T-cell (primary cell): ENCODE measurements at places on chromosomes 1 and 21.

DNA sequence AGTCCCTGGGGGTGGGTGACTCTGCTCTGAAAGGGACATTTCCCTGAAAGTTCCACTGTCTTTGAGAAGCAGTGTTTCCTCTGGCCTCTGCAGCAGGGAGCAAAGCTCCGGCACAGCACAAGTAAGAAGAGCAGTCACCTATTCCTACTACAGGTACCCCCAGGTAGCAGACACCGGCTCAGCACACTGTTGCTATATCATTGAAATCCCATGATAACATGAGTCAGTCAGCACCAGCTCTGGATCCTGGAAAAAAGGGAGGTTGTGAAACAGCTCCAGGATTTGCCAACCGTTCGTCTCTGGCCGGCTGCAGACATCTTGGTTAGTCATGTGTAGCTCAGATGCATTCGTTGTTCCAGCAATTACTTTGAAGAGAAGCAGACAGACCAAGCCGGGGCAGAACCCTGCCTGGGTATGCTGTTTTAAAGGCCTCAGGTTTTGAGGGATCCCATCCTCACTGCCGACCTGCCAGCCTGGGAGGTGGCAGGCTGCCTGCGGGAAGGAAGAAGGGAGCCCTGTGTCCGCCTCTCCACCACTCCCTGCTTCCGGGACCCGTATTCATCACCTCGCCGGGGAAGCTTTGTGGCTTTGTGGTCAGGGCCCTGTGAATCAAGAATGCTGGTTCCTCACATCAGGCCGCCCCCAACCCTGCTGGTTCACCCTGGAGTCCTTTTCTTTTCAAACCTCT is 139.2 kb downstream of the CLIC6 start:
- peaks cover 19% of the 10 kb centered on the region for H3K36me3 ChIP-seq
- peak; percentile 5 for DNase-seq
- H3K27me3 ChIP-seq = no peaks in the 10 kb centered on the region
- peaks cover 2% of the 10 kb centered on the region for H3K4me1 ChIP-seq

- H3K4me1 ChIP-seq = peaks cover 7% of the 10 kb centered on the region
- H3K4me3 ChIP-seq = no peak overlapping the region
- peaks cover 20% of the 10 kb centered on the region for H3K27me3 ChIP-seq
- H3K27ac ChIP-seq = no peak overlapping the region
- peak; percentile 53 for DNase-seq
These were observed 38.5 kb upstream of the EGLN1 start for GRCh38 chr1:231460614-231461013.

- H3K27me3 ChIP-seq = peaks cover 2% of the 10 kb centered on the region
- H3K27ac ChIP-seq = no peak overlapping the region
- DNase-seq = peak; percentile 80
- no peaks in the 10 kb centered on the region for H3K36me3 ChIP-seq
- H3K4me1 ChIP-seq = peaks cover 13% of the 10 kb centered on the region
These were observed 1.8 kb downstream of the COL9A2 start for GRCh38 chr1:40315239-40315794.

DNA sequence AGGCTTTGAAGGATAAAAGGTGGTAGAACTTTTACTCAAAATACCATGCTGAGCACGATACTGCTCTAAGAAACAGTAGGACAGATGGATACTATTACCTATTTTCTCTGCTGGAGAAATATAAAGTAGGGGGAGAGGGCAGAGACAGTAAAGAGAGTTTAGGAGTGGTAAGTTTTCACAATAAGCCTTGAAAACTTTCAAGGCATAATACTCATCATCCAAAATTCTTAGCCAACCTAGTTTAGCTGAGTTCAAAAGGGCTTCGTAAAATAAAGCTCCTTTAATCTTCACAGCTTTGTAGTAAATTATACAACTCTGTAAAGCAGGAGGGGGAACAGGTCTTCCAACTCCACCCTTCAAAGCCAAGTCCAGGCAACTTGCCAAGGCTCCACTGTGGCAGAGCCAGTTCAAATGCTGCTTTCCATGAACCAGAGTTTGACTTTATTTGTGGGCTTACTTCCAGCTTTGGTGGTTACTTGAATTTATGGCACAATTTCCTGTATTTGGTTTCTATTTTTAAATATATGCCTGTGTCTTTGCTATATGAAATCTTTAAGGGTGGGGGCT is 15.5 kb downstream of the TEX38 start:
- no peak for DNase-seq
- no peak overlapping the region for H3K4me3 ChIP-seq
- peaks cover 97% of the 10 kb centered on the region for H3K36me3 ChIP-seq
- H3K27me3 ChIP-seq = no peaks in the 10 kb centered on the region

DNA sequence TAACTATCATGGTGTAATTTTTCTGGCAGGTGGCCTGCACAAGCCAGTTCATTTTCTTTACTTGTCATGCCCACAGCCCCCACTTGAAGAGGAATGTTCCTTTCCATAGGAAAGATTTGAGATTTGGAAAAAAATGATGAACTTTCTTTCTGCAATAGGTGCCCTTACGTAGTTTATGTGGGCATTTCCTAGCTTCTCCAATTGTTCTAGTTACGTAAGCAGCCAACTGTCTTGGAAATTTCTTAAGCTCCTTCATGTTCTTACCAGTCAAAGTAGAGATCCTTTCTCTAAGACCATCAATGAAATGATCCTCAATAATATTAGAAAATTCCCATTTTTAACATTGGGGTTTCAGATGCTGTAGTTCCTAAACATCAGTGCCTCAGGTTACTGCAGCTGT is 109.5 kb upstream of the F3 start:
- no peak overlapping the region for H3K4me3 ChIP-seq
- no peak for DNase-seq
- no peaks in the 10 kb centered on the region for H3K27me3 ChIP-seq
- H3K27ac ChIP-seq = no peak overlapping the region

GRCh38 chr21:42411197-42411869 is 7.6 kb downstream of the UBASH3A start:
- H3K27me3 ChIP-seq = no peaks in the 10 kb centered on the region
- H3K4me3 ChIP-seq = no peak overlapping the region
- H3K36me3 ChIP-seq = peaks cover 22% of the 10 kb centered on the region

GRCh38 chr1:150106341-150106740 is 38.8 kb downstream of the VPS45 start:
- DNase-seq = peak; percentile 13
- no peaks in the 10 kb centered on the region for H3K36me3 ChIP-seq
- H3K4me3 ChIP-seq = peak overlapping the region; percentile 8

- DNase-seq = no peak
- no peak overlapping the region for H3K4me3 ChIP-seq
- H3K27me3 ChIP-seq = no peaks in the 10 kb centered on the region
- H3K27ac ChIP-seq = peak overlapping the region; percentile 80
These were observed 25.9 kb upstream of the RAP1A start for GRCh38 chr1:111593403-111594305.

DNA sequence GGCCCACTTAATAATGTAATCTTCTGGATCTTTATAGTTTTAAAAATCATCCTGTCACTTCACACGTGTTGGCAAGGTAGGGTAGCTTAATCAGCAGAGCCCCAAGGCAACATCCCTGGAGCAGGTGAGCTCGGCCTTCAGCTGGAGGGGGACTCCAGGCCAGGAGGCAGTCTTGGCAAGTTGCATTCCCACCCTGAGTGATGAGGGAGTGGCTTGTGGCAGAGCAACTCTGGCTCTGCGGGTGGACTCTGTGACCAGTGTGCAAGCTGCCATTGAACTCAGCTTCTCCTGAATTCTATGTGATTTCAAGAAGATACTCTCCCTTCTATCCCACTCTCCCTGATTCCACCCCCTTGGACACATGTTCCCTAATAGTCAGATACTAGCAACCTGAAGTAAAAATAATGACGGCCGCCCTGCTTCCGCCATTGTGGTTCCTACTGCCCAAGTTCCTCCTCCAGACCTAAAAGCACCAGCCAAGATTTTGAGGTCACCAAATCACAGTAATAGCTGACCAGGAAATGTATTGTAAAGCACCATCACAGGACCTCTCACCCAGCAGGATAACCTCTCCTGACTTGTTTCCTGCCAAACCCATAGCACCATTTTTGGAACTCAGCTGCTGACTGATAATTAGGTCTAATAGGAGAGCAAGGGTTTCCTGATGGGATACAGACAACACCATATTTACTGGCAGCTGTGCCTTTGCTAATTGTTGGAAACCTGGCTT is 11.5 kb upstream of the LYST start:
- H3K27ac ChIP-seq = no peak overlapping the region
- H3K27me3 ChIP-seq = no peaks in the 10 kb centered on the region
- peaks cover 3% of the 10 kb centered on the region for H3K4me1 ChIP-seq
- no peak overlapping the region for H3K4me3 ChIP-seq
- no peak for DNase-seq
- H3K36me3 ChIP-seq = no peaks in the 10 kb centered on the region

- H3K36me3 ChIP-seq = no peaks in the 10 kb centered on the region
- H3K4me1 ChIP-seq = peaks cover 7% of the 10 kb centered on the region
- no peaks in the 10 kb centered on the region for H3K27me3 ChIP-seq
- H3K27ac ChIP-seq = no peak overlapping the region
These were observed 5.7 kb upstream of the FASLG start for GRCh38 chr1:172653015-172653709.

- no peak for DNase-seq
- peaks cover 23% of the 10 kb centered on the region for H3K4me1 ChIP-seq
- no peak overlapping the region for H3K27ac ChIP-seq
- peaks cover 18% of the 10 kb centered on the region for H3K36me3 ChIP-seq
These were observed 1.2 kb upstream of the SSR2 start for GRCh38 chr1:156021954-156022353.

GRCh38 chr1:57860325-57860724 is 436.5 kb upstream of the DAB1 start:
- no peak for DNase-seq
- no peak overlapping the region for H3K27ac ChIP-seq
- no peaks in the 10 kb centered on the region for H3K4me1 ChIP-seq
- no peaks in the 10 kb centered on the region for H3K27me3 ChIP-seq
- no peaks in the 10 kb centered on the region for H3K36me3 ChIP-seq

GRCh38 chr1:108722292-108722691 is 9.6 kb downstream of the FNDC7 start:
- H3K4me3 ChIP-seq = no peak overlapping the region
- no peaks in the 10 kb centered on the region for H3K4me1 ChIP-seq
- H3K27me3 ChIP-seq = no peaks in the 10 kb centered on the region

DNA sequence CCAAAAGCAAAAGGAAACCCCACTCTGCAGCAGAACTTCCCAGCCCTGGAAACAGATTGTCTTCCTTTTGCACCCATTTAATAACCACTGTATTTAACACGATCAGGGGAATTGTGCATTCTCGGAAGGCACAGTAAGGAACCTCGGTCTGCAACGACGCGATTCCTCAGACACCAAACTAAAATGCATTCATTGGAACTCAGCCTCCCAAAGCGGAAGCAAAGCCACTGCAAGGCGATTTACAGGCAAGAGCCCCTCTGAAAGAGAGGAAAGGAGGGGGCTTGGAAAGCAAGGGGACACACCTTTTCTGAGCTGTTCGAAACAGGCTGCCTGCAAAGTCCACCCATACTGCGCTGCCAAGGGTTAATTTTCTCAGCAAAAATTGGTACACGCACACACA is 297.7 kb downstream of the OMA1 start:
- H3K27me3 ChIP-seq = peaks cover 13% of the 10 kb centered on the region
- no peak overlapping the region for H3K27ac ChIP-seq
- DNase-seq = no peak
- no peaks in the 10 kb centered on the region for H3K4me1 ChIP-seq
- no peaks in the 10 kb centered on the region for H3K36me3 ChIP-seq

- H3K4me3 ChIP-seq = no peak overlapping the region
- peaks cover 54% of the 10 kb centered on the region for H3K36me3 ChIP-seq
- H3K27me3 ChIP-seq = no peaks in the 10 kb centered on the region
- H3K4me1 ChIP-seq = peaks cover 9% of the 10 kb centered on the region
- no peak overlapping the region for H3K27ac ChIP-seq
These were observed 13.4 kb downstream of the RIT1 start for GRCh38 chr1:155897746-155898145.

DNA sequence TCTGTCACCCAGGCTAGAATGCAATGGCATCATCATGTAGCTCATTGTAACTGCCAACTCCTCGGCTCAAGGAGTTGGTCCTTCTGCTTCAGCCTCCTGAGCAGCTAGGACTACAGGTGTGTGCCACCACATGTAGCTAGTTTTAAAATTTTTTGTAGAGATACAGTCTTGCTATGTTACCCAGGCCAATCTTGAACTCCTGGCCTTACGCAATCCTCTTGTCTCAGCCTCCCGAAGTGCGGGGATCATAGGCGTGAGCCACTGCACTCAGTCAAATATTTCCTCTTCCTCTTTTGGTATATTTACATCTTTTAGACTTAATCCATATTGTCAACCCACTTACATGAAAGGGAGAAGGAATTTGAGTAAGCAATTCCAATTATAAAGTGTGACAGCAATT is 121.1 kb downstream of the EVI5 start:
- H3K4me1 ChIP-seq = no peaks in the 10 kb centered on the region
- H3K36me3 ChIP-seq = no peaks in the 10 kb centered on the region
- DNase-seq = no peak
- H3K27me3 ChIP-seq = no peaks in the 10 kb centered on the region
- H3K4me3 ChIP-seq = no peak overlapping the region
- no peak overlapping the region for H3K27ac ChIP-seq

- H3K4me3 ChIP-seq = no peak overlapping the region
- H3K4me1 ChIP-seq = no peaks in the 10 kb centered on the region
- no peak overlapping the region for H3K27ac ChIP-seq
- no peak for DNase-seq
- H3K36me3 ChIP-seq = no peaks in the 10 kb centered on the region
- no peaks in the 10 kb centered on the region for H3K27me3 ChIP-seq
These were observed 107.0 kb downstream of the NRIP1 start for GRCh38 chr21:14957836-14958235.

- H3K4me1 ChIP-seq = peaks cover 2% of the 10 kb centered on the region
- peaks cover 15% of the 10 kb centered on the region for H3K36me3 ChIP-seq
- no peak for DNase-seq
- H3K27ac ChIP-seq = no peak overlapping the region
- H3K27me3 ChIP-seq = no peaks in the 10 kb centered on the region
These were observed 16.2 kb downstream of the SDCCAG8 start for GRCh38 chr1:243271996-243272395.

DNA sequence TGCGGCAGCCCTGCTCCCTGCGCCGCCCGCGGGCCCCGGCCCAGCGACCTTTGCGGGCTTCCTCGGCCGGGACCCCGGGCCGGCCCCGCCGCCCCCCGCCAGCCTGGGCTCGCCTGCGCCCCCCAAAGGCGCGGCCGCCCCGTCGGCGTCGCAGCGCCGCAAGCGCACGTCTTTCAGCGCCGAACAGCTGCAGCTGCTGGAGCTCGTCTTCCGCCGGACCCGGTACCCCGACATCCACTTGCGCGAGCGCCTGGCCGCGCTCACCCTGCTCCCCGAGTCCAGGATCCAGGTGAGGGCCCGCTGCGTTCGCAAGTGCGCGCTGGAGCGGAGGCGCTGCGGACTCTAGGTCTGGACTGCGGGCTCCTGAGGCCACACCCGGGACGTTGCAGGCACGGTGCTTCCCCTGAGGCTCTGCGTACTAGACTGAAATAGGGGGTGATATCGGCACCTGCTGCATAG is 351 bp downstream of the MIXL1 start:
- H3K4me3 ChIP-seq = peak overlapping the region; percentile 49
- no peak overlapping the region for H3K27ac ChIP-seq
- H3K4me1 ChIP-seq = peaks cover 12% of the 10 kb centered on the region
- no peaks in the 10 kb centered on the region for H3K36me3 ChIP-seq
